ENCODE measurements at places on chromosomes 6 and 20.

- no peak for DNase-seq
Measured at GRCh38 chr6:157398151-157398550, 17.2 kb downstream of the ZDHHC14 start.

DNA sequence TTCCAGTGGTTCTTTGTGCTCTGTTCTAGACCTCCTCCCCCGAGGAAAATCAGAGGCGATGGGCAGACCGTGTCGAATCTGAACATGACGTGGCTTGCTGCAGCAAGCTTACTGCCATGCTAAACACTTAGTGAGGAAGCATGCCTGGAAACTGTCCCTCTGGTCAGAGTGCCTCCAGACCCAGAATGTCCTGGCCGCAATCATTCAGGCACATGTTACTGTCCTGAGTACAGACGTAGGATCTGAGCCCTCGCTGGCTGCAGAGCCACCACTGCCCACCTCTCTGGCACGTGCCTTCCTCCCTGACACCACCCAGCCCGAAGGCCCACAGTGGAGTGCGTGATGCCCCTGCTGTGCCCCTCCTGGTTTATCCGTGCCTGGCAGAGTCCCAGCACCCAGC is 163.6 kb downstream of the SYNDIG1 start:
- DNase-seq = no peak

DNA sequence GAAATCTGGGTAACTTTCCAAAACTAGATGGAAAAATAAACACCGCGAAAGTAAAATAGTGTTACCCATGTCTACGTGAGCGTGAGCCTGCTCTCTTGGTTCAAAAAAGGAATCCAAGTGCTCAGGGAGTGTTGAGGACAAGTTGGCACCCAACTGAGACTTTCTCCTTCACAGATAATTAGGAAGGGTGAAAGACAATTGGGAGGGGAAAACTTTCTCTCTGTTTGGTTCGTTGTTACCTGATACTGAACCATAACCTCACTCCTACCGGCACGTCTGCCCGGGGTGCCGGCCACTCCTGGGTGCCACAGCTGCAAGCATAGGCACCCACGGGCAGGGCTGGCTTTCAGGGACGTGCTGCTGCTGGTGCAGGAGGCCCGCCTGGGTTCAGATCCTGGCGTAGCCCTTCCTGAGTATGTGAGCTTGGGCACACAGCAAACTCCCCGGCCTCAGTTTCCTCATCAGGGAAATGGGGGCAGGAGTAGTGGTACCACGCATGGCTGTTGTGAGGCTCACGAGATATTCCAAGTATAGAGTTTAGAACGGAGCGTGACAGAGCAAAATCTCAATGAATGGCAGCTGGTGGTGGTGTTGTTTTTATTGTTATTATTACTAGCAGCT is 38.2 kb upstream of the PMEPA1 start:
- DNase-seq = no peak

DNA sequence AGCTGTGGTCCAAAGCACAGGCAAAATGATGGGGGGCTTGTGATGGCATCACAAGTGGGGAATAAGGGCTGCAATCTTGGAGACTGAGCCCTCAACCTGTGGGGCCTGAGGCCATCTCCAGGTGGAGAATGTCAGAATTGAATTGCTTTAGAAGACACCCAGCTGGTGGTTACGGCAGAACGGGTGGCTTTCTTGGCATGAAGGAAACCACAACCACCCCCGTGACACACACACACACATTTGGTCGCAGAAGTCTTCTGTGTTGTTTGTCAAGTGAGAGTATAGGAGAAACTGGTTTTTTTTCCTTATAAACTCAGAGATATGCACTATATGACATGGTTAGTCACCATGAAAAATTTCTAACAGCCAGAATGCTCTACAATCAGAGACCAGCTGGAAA is 139.5 kb upstream of the CDH4 start:
- DNase-seq = no peak

GRCh38 chr20:62043131-62043914 is 22.4 kb downstream of the TAF4 start:
- DNase-seq = no peak

- DNase-seq = no peak
Measured at GRCh38 chr6:129055796-129056195, 172.9 kb downstream of the LAMA2 start.

- no peak for DNase-seq
Measured at GRCh38 chr20:37703035-37703845, 9.4 kb downstream of the CTNNBL1 start.

- no peak for DNase-seq
Measured at GRCh38 chr6:82525775-82526495, 162.3 kb downstream of the TPBG start.

DNA sequence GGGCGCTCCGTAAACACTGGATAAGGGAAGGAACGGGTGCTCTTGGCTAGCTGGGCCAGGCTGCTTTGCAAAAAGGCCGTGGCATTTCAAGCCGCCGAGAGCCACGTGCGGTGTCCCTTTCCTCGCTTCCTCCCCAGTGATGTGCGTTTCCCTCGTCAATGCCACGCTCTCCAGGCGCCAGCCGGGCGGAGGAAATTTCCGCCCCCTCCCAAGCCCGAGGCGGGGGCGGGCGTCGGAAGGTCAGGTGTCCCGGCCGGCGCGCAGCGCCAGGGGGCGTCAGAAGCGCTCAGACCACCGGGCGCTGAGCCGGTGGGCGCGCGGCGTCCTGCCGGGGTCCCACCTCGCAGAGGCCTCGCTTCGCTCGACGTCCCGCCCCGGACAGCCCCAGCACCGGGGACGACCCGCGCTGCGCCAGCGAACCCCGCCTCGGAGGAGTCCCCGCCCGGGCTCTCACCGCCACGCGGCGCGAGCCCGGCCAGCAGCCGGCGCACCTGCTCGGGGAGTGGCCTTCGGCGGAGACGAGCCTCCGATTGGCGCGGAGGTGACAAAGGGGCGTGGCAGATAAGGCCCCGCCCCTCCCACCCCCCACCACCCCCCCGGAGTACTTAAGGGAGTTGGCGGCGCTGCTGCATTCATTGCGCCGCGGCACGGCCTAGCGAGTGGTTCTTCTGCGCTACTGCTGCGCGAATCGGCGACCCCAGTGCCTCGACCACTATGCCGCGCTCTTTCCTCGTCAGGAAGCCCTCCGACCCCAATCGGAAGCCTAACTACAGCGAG is at the start of gene SNAI1:
SNAI1 (plus strand) TSS at position 635 of the 777 bp plus-strand sequence; CDS start at position 715, 80 bp downstream.
- DNase-seq = no peak

DNA sequence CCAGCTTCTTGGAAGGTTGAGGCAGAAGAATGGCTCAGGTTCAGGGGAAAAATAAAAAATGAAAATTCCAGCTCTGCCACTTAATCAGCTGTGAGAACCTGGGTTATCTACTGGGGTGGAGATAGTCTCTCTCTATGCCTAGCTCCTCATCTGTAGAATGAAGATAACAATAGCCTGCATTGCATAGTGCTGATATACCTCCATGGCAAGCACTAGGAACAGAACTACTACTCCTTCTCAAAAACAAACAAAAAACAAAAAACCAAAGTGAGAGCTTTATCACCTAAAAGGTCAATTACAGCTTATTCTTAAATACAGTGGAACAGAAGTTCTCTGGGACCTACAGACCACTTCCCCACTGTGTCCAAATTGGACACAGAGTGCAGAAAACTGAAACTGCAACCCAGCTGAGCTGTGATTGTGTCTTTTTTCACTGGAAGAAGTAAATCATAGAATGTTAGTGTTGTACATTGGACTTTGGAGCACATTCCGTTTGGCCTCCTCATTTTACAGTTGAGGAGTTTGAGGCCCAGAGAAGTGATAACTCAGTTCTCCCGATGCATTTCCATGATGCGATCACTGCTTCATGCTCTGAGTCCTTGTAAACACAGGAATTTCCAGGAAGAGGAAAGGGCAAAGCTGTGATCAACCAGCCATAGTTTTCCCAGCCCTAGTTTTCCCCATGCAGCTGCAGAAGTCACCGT is 23.3 kb downstream of the MTFR2 start:
- DNase-seq = peak; percentile 96

GRCh38 chr6:30880698-30881252 is 3.5 kb upstream of the DDR1 start:
- no peak for DNase-seq

- no peak for DNase-seq
Measured at GRCh38 chr6:98932381-98932780, 15.4 kb downstream of the FBXL4 start.

DNA sequence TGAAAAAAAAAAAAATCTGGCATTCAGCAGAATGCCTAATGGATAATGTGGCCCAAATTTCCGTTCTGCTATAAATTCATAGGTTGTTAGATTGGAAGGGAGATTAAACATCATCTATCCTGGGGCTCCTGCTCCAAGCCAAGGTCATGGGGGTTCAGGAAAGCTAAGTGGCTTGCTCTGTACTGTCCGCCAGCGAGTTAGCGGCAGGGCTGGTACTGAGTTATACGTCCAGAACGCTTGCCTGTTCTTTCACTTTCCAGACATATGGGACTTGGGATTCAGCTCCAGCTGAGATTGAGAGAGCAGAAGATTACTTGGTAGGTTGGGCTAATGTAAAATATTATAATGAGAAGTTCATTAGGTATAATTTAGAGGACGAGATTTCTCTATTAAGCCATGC is 858 bp downstream of the RWDD1 start:
- DNase-seq = no peak

GRCh38 chr6:121697921-121698320 is 262.5 kb downstream of the GJA1 start:
- no peak for DNase-seq

GRCh38 chr6:40399888-40400457 is 187.2 kb downstream of the LRFN2 start:
- no peak for DNase-seq

GRCh38 chr6:154511791-154512190 is 1.3 kb upstream of the CNKSR3 start:
- DNase-seq = no peak

GRCh38 chr6:140203661-140204147 is 829.3 kb upstream of the CITED2 start:
- DNase-seq = no peak

DNA sequence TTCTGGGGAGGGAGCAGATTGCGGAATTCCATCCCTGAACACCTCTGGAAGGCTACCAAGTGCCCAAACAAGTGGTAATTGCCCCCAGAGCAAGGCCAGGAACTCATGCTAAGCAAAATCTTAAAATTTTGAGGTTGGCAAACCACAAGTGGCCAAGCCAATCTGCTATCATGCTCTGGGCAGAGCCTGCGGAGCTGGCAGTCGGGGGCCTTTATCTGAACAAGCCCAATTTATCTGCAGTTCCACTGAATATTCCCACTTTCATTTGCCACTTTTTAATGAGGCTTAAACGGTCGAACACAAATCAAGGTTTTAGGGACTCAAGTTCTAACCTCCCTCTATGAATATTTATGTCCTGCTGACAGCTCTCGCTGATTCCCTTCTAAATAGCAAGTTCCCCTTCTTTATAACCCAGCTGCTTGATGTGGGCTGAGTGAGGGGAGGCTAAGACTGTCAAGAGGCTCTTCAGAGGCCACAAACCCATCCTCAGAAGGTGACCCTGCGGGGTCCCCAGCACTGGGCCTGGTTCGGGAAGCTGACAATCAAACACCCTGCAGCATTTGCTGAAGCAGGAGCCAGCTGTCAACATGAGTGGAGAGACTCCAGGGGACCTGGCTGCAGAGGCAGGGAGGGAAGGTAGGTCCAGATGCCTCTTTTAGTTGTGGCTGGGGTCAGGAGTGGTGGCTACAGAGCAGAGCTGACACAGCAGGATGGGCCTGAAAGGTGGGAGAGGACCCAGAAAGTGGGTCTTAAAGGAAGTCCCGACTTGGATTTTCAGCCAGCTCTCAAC is 11.9 kb downstream of the CCDC167 start:
- DNase-seq = no peak

GRCh38 chr6:3361312-3362037 is 95.4 kb downstream of the SLC22A23 start:
- no peak for DNase-seq

DNA sequence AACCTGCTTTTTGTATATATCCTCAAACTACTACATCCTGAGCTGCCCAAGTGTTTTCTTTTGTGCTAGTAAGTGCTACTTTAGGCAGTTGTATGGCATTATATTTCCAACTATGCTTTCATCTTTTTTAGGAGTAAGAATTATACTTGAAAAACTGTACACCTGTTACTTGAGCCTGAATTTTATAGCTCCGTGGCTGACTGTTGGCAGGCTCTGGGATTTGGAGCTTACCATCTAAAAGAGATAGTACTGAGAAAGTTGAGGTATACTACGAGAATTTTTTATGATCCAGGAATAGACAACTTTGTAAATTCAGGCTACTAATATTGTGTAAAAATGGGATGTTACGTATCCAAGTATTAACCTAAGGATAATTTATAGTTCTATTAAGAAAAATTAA is 32.4 kb downstream of the RNF217 start:
- no peak for DNase-seq
